Foreskin keratinocyte (primary cell): ENCODE measurements at places on chromosomes 2 and 18. TPM values are rescaled to one million over a fixed set of nuclear protein-coding genes. Genes with fewer than 3 reads are reported as not detected.

GRCh38 chr2:153394247-153394646 lies 84.3 kb downstream of the RPRM start:
- no peak for DNase-seq

GRCh38 chr18:27713037-27713737 lies 463.7 kb downstream of the CDH2 start:
- no peak for DNase-seq

GRCh38 chr18:8439055-8439454 lies 170.2 kb upstream of the RAB12 start:
- no peak for DNase-seq

The LOXL3 gene
- total RNA-seq: 1.4 and 1.9 TPM in 2 replicates

The TWIST2 gene
- 24.1 and 27.8 TPM in 2 replicates for total RNA-seq

DNA sequence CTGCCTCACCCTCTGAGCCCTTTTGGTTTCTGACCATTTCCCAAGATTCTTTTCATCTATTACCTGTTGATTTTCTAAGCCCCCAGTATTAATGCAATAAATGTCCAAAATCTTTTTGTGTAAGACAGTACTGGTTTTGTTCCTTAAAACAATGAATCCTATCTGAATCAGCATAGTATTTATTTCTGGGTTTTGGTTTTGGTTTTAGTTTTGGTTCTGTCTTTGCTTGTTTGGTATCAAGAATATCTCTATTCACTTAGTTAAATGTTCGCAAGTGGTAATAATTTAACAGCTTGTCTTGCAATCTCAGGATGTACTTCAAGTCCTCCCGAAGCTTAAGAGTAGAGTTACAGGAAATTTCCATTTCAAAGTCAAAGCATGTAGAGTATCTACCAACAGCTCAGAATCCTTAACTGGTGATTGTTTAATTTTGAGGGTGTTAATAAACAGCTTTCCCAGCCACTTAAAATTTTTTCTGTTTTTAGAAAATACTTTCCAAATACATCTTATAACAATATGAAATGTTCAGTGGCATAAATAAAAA lies 67.7 kb upstream of the NEDD4L start:
- DNase-seq: no peak

GRCh38 chr18:28163201-28163775 lies 13.6 kb downstream of the CDH2 start:
- DNase-seq: no peak

- DNase-seq: no peak
These were observed 1055.5 kb upstream of the KLHL29 start for GRCh38 chr2:22329211-22330154.

DNA sequence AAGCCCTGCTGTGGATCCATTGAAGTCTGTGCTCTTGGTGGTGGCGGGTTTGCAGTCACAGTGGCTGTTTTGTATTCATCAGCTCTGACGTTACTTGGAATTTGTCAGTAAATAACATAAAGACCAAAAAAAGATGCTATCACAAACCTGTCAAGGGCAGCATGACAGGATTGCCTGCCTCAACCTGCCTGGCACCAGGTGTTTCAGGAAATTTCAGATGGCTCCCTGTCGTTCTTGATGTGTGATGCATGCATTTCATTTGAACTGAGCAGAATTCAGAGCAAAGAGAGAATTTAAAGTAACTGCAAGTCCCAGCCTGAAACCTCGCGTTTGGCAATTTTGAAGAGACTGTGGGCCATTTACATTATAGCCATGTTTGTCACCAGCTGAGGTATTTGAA lies 50.3 kb upstream of the EPC2 start:
- peak; percentile 91 for DNase-seq

DNA sequence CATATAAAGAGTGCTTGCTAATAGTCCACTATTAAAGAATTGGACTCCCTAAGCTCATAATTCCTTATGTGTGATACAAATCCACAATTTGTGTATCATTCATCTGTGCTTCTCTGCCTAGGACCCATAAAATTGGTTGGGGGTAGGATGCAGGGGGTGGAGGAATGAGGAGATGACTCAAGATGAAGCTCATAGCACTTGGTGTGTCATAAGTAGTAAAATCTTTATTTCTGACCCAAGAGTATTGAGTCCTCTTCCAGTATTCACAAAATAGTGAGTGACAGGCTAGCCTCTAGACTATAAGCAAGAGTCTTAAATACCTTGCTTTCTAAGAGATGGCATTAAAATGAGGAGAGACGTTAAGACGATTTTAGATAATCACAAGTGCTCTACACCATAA lies 390.9 kb upstream of the CDH19 start:
- no peak for DNase-seq

The NTSR2 gene
- not detected in 2 replicates for total RNA-seq

DNA sequence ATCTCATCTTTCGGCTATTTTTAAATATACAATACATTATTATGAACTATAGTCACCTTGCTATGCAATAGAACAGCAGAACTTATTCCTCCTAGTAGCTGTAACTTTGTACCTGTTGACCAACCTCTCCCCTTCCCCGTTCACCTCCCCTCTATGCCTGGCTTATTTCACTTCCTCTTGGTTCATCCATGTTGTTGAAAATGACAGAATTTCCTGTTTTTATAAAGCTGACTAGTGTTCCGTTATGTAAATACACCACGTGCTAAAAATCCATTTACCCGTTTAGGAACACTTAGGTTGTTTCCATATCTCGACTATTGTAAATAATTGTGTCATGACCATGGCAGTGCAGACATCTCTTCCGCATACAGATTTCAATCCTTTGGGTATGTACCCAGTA lies 10.3 kb downstream of the ALPI start:
- no peak for DNase-seq

DNA sequence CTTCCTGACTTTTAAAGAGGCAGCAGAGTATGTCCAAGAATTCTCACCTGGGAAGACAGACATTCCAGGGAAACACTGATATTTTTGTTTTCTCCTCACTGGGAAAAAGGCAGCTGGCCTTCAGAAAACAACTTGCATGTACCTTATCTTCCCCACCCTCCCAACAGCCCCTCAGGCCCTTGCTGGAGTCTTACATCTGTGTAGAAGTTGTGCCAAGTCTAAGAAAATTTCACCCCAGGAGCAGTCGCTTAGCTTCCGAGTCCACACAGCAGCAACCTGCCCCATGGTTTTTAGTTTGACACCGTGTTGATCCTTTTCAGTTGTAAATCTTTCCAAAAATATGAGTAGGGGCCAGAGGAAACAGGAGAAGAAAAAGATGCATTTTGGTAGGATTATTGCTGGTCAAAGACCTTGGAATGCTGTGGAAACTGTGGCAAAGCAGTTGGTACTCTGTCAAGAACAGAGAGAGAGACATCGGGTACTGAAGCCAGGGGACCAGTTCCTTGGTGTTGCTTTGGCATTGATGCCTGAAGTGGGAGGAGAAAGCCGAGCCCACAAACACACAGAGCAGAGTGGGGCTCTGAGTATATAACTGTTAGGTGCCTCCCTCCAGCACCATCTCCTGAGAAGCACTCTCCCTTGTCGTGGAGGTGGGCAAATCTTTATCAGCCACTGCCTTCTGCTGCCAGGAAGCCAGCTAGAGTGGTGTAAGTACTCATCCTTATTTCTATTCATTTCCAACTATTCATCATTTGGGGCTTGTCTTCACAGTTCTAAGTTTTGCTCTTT lies at the start of gene SLC14A1:
SLC14A1 (plus strand) TSS at position 615 of the 789 bp plus-strand sequence. CDS start 6,140 bp downstream, outside the sequence.
- DNase-seq: no peak

DNA sequence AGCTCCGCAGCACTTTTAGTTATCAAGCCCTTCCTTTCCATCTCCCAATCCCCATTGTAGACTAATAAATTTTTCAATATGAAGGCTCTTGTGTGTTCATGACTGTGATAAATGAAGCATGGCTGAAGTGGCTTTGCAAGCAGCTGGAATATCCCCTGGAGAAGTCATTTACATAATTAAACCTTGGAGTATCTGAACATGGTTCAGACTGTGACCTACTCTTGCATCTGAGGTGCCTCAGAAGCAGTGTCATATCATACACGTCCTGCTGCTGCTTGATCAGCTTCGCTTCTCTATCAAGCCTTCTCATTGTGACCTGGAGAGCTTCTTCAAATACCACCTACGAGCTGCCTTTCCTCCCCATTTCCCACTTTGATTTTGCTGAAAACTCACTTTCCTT lies 48.4 kb upstream of the ZNF397 start:
- no peak for DNase-seq

DNA sequence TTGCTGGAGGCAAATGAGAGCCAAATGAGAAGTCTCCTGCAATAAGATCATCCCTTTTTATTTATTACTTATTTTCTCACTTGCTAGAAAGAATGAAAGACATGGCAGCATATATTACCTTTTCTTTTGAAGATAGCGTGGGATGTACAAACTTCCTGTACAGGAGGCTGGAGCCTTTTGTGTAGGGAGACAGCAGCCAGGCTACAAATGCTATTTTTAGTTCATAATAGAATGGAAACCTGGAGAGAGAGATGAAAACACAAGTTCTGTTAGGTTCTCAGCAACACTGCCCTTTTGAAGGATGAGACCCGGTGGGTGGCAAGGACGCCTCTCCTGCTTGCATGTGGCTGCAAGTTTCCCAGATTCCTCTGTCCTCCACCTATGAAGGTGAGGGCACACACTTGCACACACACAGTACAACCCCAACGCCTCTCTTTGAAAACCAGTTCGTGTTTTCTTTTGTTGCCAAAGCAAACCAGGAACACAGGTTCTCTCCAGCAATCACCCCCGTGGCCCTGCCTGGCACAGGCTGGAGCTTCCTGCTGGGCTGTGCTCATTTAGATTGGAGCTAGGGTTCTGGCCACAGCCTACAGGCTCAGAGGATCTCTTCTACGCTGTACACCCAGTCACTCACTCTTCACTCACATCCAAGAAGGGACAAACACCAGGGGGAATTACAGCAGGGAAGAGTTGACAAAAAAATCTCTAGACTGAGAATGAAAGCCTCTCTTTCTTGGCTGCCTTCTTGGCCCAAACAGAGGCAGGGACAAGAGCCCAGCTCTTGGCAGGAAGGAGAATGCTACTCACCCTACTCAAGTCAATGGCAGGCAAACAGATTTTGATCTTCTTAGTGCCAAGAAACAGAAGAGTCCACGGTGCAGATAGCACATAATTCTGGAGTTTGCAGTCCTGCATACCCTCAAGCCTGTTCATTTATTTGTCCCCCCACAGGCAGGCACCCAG lies 55.6 kb downstream of the MRPL35 start:
- no peak for DNase-seq

The HOXD9 gene
- 0.14 and 0.37 TPM in 2 replicates for total RNA-seq

DNA sequence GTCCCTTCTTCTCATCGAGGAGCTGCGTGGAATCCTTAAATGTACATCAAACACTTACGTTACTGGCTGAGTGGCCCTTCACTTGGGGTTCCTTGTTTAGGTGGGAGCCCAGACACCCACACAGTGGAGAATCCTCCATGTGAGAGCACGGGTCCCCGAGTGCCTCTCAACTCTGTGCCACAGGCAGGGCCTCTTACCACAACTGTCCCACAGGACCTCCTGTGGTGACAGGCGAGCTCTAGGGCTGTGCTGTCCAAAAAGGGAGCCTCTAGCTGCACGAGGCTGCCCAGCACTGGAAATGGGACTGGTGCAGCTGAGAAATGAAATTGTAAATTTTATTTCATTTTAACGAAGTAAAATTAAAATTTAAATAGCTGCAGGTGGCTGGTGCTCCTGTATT lies 145.7 kb downstream of the DYSF start:
- DNase-seq: no peak

The KLHL29 gene
- 6.3 and 6.4 TPM in 2 replicates for total RNA-seq

The ACSL3 gene
- total RNA-seq: 137 and 164 TPM in 2 replicates
